ENCODE measurements at places on chromosomes 6 and 20.

- DNase-seq, result no peak
Measured at GRCh38 chr6:36610956-36611336, 16.8 kb downstream of the SRSF3 start.

GRCh38 chr6:39893286-39893685 is 41.0 kb downstream of the MOCS1 start:
- DNase-seq, result no peak

- no peak for DNase-seq
Measured at GRCh38 chr6:143333749-143334520, 116.6 kb downstream of the ADAT2 start.

- no peak for DNase-seq
Measured at GRCh38 chr20:34473262-34473883, 42.8 kb upstream of the DYNLRB1 start.

DNA sequence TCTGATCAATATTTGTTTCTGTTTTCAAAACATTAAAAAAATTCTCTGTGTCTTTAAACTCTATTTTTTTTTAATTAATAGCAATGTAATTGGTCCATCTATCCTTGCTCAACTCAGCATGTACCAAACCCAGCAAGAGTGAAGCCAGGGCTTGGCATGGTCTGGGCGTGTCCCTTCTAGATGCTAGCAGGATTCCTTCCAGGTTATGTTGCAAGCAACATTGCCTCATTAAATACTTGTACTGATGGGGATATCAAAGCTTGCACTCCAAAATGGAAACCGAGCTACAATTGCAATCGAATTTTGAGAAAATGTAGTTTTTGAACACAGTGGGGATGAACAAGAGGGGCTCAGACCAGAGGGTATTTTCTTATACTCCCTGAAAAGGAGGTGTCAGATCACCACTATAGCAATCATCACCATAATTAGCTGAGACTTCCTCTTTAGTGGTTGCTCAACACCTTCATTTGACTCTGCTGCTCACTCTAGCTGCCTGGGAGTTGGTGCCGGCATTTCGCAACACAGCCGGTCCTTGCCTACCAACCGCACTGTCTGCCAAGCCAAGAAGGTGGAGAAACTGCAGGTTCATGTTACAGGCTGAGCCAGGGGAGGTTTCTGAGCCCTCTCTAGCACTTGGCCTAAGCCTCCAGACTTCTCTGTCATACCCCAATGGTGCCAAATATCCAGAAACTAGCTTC is 67.8 kb upstream of the RALGAPA2 start:
- peak; percentile 3 for DNase-seq

GRCh38 chr6:133623065-133623464 is 265.8 kb upstream of the TCF21 start:
- DNase-seq, result no peak

- no peak for DNase-seq
Measured at GRCh38 chr6:20840675-20841074, 306.4 kb downstream of the CDKAL1 start.

GRCh38 chr6:14922706-14923460 is 323.0 kb upstream of the JARID2 start:
- no peak for DNase-seq

DNA sequence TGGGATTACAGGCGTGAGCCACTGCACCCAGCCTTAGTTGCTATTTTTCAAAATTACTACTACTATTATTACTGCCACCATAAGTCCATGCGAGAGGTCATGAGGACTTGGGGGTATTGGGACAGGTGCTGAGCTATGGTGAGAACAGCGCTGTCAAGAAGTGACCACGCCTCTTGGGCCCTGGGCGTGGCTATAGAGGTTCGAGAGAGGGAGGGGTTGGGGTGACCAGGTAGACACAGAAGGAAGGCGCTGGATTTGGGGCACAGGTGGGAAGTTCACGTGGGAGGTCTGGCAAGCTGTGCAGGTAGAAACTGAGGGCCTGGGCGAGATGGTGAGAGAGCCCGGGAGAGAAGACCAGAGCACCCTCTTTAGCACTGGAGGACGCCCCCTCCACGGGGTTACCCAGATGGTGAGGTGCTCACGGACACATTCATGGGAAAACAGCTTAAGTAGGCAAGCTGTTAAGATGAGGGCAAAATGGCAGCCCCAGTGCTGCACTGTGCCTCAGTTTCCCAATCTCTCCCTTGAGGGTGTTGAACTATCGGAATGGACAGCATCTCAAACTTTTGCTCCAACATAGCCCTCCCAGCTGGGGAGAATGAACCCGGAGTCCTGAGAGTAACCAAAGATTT is 61.0 kb downstream of the RAB44 start:
- DNase-seq, result no peak

DNA sequence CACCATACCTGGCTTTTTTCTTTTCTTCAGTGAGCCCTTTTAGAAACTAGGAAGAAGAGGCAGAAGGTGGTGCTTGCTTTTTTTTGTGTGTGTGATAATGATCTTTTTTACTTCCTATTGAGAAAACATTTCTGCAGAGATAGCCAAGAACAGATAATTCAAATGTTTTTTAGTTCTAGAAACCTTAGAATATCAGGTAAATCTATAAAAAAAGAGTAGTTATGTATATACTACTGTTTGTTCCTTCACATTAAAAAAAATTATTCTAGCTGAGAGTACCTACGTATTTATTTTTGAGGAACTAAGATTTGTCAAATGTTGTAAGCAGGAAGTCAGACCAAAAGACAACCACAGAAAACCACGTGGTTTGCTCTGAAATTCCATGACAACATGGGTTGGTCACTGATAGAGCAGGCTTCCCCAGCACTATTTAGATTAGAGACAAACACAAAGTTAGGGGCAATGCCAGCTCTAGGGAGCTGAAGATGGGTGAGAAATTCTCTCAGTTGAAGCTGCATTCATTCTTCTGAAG is 12.8 kb downstream of the STK4 start:
- no peak for DNase-seq

DNA sequence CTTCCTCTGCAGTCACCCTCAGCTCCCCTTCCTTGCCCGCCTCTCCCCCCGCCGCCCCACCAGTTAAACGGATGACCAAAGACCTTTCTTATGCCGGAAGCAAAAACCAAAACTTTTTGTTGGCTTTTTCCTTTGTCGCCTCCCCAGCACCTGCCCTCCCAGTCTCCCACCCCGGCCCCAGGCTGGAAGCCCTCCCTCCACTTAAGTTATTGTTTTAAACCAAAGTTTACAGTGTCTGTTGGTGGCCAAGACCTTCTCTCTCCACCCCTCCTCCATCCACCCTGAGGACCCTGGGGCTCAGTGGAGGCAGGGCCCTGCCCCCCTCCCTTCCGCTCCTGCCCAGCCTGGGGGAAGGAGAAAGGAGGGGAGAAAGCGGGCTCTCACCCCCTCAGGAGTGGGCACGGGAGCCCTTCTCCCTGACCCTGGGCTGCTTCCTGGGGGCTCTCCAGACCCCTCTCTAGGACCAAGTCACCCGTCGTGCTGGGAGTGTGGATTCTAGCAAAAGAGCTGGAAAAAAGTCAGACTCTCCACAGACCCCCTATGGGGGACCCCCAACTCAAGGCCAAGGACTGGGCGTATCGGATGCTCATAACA is 38.3 kb upstream of the MDFI start:
- DNase-seq, result no peak

DNA sequence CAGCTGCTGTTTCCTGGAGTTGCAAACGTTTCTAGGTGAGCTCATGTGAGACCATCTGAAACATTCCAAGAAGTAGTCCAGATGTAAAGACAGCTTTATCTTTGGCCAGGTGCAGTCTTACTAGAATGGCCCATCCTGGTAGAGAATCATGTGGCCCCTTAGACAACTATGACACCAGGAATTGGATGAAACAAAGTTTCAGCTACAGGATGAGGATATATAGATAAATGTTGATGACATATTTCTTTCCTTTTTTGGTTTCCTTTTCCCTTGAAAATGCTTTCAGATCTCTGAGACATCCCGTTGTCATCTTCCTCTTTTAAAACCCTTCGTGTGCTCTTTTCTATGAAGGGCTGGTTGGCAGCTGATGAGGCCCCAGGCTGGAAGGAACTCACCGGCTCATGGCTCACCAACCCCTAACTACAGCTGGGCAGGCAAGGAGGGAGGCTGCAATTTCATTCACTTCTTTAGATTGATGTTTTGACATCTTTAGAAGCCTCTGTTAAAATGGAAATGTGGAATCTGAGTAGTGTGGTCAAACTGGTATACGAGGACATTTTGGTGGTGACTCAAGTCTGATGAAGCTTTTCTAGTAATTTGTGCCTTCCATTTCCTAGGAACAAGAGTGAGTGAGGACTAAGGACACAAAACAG is 167.9 kb upstream of the TNFAIP3 start:
- DNase-seq, result no peak

All from DMS79 (cell line).